RWPE1 (cell line): ENCODE measurements at places on chromosomes 3 and 15.

- DNase-seq: peak; percentile 4
Observed at GRCh38 chr3:4670352-4670751, 177.2 kb downstream of the ITPR1 start.

- no peak for DNase-seq
Observed at GRCh38 chr15:27070841-27071240, 99.9 kb downstream of the GABRG3 start.

DNA sequence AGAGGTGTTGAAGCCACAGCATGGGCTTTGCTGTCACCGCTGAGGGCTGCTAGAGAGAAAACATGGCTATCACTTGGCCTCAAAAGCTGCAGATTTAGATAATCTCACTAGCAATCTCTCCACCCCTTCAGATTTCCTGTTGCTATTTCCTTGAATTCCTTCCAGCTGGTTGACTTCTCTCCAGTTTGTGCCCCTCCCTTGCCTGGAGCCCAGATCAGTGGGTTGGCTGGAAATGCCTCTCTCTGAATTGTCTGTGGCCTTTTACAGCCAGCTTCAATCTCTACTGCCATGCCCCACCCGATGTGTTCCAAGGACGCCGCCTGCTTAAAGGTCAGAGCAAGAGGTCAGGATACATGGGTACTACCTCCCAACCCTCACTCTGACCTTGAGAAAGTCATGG is 294.1 kb downstream of the NTRK3 start:
- no peak for DNase-seq

DNA sequence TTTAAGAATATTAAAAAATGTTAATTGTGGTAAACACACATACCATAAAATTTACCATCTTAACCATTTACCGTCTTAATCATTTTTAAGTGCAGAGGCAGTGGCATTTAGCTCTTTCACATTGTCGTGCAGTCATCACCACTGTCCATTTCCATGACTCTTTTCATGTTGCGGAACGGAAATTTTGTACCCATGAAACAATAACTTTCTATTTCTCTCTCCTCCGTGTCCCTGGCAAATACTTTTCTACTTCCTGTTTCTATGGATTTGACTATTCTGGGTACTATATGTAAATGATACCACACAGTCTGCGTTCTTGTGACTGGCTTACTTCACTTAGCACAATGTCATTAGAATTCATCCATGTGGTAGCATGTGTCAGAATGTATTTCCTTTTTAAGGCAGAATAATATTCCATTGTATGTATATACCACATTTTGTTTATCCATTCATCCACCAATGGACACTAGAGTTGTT is 27.9 kb downstream of the AKAP13 start:
- no peak for DNase-seq

DNA sequence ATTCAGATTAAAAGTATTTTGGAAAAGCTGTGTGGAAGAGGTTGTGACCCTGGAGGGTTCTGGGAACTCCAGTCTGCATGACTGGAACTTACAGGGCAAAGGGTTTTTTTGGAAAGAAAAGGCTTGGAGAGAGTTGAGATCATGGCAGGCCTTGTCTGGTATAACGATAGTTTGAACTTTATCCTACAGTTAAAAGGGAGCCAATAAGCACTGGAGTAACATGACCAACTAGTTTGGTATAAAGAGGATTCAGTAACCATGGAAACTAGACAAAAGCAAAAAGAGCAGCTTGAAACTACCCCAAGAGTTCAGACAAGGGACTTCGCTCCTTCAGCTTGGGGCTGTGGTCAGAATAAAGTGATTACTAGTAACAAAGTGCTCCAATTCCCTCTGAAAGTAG is 151.2 kb upstream of the TMCO5A start:
- no peak for DNase-seq

DNA sequence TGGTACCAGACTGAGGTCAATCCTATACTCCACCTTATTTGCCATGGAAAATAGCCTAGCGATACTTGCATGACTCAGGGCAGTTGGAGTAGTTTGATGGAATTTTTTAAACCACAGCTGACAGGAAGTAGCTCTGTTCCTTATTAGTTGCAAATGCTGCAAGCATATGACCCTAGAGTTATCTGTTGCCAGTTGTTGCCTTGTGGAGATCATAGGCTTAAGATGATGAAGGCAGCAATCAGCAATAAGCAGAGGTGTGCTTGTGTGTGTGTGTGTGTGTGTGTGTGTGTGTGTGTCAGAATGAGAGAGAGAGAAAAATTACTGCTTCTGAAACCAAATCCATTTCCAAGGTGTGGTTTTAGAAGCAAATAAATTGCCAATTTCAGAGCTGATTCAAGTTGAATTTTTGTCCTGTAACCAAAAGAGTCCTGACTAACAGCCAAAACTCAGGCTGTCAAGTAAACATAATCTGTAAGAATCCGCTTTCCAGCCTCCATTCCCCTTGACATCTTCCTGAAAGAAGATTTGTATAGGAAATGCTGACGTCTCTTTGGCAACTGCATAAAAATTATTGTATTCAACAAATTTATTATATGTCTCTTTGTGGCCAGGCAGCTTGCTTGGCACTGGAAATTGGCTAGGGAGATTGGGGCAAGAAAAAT is 141.2 kb downstream of the SERPINI1 start:
- peak; percentile 27 for DNase-seq

GRCh38 chr15:78050441-78050809 is 27.1 kb downstream of the TBC1D2B start:
- DNase-seq: no peak
